Daoy (cell line): ENCODE measurements at places on chromosomes 11 and 22. TPM values are rescaled to one million over a fixed set of nuclear protein-coding genes. Genes with fewer than 3 reads are reported as not detected.

GRCh38 chr11:121372028-121372427 is 79.5 kb downstream of the SC5D start:
- no peak for DNase-seq

- DNase-seq = peak; percentile 93
Measured at GRCh38 chr11:123083623-123084029, 21.7 kb upstream of the HSPA8 start.

The ALDH3B1 gene
- 5.8 and 8.2 TPM in 2 replicates for total RNA-seq

GRCh38 chr11:64526795-64527194 is 64.2 kb upstream of the SLC22A12 start:
- peak; percentile 17 for DNase-seq

- no peak for DNase-seq
Measured at GRCh38 chr11:121235057-121235456, 57.5 kb upstream of the SC5D start.

DNA sequence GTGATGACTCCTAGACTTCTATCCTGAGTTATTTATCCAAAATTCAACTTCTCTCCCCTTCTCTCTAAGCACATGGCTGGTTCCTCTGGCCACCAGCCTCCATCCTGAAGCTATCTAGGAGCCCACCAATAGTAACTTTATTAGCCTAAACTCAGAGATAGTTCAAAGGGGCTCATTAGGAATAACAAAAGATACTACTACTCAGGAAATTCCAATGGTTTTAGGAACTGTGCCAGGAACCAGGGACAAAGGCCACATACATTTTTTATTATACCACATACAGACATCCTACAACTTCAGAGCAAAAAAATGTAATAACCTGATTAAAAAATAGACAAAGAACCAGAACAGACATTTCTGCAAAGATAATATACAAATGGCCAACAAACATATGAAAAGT is 27.9 kb downstream of the SLC25A17 start:
- peak; percentile 21 for DNase-seq

- DNase-seq = peak; percentile 51
Measured at GRCh38 chr11:96341211-96342013, 1.6 kb downstream of the MAML2 start.

GRCh38 chr22:41828516-41828915 is 4.4 kb upstream of the SREBF2 start:
- DNase-seq = no peak

DNA sequence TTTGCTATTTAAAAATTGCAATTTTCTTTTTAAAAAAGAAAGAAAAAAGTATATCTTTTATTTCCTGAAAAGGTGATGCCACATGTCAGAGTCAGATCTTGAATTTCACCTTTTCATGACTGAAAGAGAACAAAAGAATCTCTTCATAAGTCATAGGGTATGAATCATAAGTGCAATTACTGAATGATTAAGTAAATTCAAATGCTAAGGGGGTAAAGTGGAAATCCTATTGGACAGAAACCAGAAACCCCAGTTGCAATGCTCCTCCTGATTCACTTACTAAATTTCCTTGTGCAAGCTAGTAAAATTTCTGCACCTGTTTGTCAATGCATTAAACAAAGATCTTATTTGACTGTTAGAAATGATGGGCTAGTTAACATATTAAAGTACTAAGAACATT is 8.2 kb upstream of the PRRG4 start:
- peak; percentile 39 for DNase-seq

- peak; percentile 96 for DNase-seq
Measured at GRCh38 chr11:12079726-12080556, 30.4 kb upstream of the MICAL2 start.

The FAM227A gene
- 0.06 and 0.80 TPM in 2 replicates for total RNA-seq

The VPREB1 gene
- not detected in 2 replicates for total RNA-seq

DNA sequence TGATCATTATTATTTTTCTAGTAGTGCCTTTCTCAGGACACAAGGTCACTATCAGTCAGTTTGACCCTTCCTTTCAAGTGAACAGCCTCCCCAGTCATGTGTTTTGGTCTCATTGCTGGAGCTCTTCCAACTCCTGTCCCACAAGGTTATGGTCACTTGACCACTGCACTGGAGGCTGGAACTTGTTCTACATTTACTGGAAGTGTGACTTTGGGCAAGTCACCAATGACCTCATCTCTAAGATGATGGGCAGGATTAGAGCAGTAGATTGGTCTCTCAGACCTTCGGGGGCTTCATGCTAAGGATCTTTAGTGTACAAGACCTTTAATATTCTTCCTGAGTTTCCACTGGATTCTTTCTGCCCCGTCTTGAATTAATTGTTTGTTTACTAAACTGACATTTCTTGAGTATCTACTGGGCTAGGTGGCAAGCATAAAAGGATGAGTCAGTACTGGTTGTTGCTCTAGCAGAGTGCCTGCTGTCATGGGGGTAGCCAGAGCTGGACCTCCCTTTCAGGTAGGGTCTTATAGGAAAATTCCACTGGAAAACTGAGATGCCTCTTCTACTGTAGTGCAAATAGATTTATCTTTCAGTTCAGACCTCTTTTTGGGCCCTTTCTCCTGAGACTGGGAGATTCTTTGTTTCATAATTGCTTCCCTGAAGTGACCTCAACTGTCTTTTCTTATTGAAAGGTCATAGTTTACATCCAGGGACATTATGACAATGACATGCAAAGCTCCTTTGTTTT is 106.8 kb downstream of the GRAMD1B start:
- DNase-seq = no peak

The TBX10 gene
- total RNA-seq = not detected in 2 replicates
